ENCODE measurements at places on chromosomes 7 and 10.

DNA sequence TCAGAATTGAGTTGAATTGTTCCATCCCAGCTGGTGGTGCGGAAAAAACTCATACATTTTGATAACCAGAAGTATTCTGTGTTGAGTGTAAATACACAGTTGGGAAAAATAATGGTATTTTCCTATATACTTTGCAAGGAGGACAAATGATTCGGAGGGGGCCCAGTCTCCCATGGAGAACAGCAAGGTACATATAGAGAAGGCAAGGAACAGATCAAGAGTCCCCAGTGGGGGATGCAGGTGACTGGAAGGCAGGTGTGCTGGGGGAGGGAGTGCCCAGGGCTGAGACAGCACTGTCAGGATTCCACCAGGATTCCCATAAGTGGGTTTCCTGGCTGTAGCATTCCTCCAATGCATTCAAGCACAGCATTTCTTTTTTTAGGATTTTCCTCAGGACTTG lies 10.8 kb upstream of the ADCY1 start:
- no peak for DNase-seq

- DNase-seq: peak; percentile 5
Observed at GRCh38 chr7:46939558-46939957, 642.4 kb downstream of the TNS3 start.

GRCh38 chr10:109591601-109592000 lies 331.7 kb downstream of the XPNPEP1 start:
- DNase-seq: no peak

DNA sequence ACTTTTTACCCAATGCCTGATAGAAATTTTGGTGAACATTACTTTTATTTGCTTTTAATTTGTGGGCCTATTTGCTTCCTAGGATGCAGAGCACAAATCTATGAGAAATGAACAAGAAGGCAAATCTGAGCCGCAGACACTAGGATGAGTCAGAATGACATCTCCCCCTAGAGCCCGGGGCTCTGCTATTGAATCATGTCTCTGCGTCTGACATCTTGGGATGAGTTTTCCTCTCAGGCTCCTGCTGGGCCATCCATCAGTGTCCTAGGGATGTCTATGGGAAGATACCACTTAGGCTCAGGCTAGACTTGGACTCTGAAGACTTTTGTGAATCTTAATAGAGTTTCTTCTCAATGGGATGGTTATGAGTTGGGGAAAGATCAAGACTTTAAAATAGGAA lies 157.3 kb upstream of the MTPN start:
- DNase-seq: no peak

DNA sequence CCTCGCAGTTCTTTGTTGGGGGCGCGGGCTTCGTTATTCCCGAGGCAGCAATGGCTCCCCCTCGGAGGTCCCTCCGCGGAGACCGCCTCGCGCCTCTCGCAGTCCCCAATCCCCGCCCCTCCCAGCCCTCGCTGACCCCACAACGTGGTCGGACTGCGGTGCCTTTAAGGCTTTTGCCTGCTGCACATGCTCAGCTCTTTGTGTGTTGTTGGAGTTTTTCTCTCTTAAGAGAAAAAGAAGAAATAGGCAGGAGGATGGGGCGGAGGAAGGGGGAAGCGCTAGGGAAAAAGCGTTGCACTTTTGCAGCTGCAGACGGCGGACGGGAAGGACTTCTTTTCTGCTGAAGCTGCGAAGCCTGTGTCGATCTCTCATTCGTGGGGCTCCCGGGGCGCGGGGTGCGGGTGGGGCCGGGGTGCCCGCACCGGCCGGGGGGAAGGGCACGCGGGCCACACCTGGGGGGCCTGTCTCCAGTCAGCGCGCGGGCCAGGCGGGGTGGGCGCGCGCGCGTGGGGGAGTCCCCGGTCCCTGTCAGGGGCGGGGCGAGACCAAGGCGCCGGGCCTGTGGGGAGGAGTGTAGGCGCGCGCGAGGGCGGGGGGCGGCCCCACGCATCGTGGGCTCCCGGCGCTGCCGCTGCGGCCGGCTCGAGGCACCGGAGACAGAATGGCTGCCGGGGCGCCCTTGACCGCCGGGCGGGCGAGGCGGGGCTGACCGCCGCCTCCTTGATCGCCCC lies 445 bp upstream of the ATRNL1 start:
- peak; percentile 59 for DNase-seq

DNA sequence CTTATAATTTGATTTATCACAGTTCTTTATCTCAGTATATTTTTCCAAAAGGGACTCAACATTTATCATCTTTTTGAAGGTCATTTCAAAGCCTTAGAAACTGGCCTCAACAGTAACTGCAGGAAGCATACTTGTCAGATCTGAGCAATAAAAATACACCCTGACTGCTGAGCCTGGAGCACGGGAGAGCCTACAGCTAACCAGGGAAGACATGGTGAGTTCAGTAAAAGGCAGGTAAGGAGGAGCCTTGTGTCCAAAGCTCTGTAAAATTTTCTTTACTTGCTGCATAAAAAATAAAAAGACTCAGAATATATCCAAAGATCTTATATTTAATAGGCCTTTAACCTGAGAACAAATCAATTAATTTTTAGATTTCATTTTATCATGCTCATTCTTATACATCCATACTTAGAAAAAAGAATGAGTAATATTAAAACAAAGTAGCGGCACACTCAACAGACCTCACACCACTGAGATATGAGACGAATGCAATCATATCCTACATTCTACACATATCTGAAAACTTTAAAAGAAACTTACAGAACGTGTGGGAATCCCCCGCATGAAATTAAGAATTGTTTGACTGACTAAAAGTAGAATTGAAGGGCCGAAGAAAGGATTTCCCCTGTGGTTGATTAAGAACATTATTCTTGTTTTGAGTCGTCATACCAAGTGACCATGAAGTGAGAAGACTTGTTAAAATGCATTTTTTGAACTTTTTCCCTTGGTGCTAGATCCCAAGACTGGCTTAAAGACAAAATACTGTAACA lies 296.4 kb upstream of the MKLN1 start:
- DNase-seq: no peak

GRCh38 chr7:30750683-30751650 lies 968 bp upstream of the INMT start:
- no peak for DNase-seq

- DNase-seq: no peak
Observed at GRCh38 chr10:123069246-123069986, 60.6 kb downstream of the ACADSB start.

GRCh38 chr7:138097064-138097741 lies 20.9 kb downstream of the AKR1D1 start:
- no peak for DNase-seq

GRCh38 chr7:133587903-133588302 lies 335.0 kb downstream of the EXOC4 start:
- DNase-seq: no peak

DNA sequence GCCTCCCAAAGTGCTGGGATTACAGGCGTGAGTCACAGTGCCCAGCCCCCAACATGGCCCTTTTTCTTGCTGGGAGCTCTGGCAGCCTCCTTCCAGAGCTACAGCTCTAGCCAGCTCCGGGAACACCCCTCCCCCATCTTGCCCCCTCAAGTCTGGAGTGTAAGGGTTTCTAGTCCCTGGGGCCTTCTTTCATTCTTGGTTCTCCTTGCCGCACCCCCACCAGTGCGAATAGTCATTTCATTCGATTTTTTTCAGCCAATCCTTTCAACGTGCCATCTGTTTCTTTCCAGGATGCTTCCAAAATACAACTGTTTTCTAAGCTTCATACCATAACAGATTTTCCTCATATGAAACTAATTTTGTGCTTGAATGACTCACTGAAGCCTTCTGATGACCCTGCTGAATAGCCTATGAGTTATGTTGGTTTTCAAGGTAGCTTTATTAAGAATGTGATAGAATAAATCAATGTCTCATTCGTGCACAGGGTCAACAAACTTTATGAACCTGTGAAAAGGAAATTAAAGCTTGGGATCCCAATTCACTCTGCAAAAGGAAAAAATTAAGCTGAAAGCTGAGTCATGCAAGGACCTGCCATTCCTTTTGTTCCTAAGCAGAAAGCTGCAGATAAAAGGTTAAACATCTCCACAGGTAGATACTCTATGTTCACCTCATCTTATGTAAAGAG lies 38.6 kb downstream of the CDC14C start:
- DNase-seq: no peak

DNA sequence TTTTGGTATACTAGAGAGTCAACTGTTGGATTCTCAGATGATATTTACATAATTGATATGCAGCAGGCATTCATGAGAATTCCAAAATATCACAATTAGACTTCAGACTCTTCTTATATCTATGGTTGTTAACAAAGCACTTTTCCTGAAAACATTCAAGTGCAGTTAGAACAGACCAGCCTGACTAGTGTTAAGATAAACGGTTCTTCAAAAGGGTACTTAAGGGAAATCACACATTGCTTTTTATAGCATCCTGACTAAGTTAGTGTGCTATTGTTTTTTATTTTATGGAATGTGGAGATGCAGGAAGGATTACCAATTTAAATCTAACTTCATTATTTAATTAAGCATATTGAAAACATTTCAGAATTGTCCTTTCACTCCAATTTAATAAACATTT lies 405.1 kb downstream of the PLXDC2 start:
- no peak for DNase-seq

GRCh38 chr7:132533916-132534315 lies 42.4 kb downstream of the PLXNA4 start:
- no peak for DNase-seq

DNA sequence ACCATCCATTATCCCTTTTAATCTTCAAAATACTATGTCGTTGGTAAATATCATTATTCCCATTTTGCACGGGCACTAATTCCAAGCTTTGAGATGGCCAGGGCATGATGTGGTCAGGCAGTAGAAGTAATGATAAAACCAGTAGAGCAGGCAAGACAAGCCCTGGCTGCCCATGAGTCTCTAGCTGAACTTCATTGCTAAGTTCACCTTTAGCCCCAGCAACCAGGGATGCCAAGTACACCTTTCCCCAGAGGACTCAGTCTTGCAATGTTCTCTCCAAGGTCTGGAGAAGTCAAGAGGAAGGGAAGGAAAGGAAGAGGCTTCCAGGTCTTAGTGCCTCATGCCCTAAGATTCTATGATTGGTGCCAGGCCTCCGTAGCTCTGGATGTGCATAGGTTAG lies 203.2 kb downstream of the PLXNA4 start:
- no peak for DNase-seq

GRCh38 chr10:6124666-6125065 lies 35.8 kb downstream of the RBM17 start:
- no peak for DNase-seq

DNA sequence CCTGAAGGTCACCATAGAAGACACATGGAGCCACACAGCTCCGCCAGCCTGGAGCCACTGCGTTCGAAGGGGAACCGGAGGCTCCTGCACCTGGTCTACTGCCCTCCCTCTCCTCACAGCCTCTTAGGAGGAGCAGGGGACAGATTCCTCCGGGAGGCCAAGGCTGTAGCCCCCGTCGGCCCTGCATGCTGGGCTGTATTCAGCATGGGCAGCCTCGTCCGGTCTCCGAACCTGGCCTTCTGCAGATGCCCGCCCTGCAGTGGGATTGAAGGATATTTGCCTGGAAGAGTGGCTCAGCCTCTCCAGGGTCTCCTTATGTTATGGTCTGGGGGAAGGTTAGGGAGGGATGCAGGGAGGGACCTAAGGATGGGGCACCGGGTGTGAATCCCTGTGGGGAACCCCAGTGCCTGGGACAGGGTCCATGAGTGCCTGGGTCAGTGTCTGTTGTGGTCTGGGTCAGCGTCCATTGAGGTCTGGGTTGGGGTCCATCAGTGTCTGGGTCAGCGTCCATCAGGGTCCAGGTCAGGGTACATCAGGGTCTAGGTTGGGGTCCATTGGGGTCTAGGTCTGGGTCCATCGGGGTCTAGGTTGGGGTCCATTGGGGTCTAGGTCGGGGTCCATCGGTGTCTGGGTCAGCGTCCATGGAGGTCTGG lies 13.0 kb upstream of the SCART1 start:
- no peak for DNase-seq

DNA sequence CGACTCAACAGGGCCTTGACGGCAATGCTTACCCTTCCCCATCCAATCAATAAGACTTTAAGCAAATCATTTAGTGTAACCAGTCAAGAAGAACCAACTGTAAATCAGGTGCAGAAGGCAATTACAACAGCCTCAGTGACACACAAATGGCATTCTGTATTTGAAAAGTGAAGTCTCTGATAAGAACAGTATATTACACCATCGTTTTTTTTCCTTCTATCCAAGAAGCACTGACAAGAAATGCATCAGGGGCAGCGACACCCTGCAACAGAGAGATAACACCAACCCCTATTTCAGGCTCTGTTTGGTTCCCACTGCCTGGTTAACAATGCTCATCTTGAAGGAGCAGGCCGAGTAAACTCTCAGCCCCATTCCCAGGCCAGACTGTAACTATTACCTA lies 204.0 kb upstream of the AOAH start:
- no peak for DNase-seq

GRCh38 chr7:48084727-48085432 lies 4.2 kb upstream of the UPP1 start:
- peak; percentile 39 for DNase-seq

DNA sequence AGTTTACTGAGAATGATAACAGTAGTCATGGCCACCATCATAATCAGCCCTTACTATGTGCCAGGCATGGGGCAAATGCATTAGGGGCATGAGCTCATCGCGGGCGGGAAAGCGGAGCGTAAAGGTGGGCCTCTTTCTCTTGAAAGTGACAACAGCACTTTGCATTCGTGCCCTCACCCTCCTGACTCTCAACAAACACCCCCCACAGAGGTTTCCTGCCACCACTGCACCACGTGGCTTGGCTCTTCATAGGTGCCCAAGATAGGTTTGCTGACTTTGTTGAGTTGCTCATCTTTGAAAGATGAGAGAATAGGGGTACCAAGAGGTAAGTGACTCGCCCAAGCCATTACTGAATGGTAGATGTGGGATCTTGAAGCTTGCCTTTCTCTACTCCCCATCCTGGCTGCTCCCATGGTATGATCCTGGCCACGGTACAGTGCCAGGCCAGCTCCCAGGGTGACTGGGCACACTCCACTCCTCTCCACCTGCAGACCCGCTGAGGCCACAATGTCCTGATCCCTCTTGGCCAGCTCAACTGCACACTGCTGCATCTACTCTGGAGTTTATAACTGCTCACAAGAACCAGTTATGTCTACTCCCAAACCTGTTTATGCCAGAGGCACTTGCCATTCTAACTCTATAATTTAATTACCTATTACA lies 26.0 kb downstream of the SLIT1 start:
- no peak for DNase-seq

DNA sequence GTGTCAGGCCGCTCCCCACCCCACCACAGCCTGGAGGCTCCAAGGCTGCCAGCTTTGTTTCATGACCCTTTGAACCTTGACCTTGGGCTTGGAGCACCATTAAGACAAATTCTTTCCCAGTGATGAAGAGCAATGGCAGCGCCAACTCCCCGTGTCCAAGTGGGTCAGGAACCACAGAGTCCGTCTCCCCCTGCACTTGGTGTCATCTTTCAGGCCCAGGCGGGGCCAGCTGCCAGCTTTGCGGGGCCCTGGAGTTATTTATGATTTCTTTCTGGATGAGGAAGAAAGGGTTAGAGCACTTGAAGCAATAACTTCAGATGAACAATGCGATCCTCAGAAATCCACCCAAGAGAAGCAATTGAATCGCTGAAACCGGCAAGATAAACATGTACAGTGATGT lies 110.8 kb downstream of the MYL10 start:
- DNase-seq: no peak

GRCh38 chr10:2893158-2893845 lies 174.0 kb upstream of the PFKP start:
- no peak for DNase-seq

Data from germinal center (tissue), 1 donor.